ENCODE measurements at places on chromosomes 12 and 14.

DNA sequence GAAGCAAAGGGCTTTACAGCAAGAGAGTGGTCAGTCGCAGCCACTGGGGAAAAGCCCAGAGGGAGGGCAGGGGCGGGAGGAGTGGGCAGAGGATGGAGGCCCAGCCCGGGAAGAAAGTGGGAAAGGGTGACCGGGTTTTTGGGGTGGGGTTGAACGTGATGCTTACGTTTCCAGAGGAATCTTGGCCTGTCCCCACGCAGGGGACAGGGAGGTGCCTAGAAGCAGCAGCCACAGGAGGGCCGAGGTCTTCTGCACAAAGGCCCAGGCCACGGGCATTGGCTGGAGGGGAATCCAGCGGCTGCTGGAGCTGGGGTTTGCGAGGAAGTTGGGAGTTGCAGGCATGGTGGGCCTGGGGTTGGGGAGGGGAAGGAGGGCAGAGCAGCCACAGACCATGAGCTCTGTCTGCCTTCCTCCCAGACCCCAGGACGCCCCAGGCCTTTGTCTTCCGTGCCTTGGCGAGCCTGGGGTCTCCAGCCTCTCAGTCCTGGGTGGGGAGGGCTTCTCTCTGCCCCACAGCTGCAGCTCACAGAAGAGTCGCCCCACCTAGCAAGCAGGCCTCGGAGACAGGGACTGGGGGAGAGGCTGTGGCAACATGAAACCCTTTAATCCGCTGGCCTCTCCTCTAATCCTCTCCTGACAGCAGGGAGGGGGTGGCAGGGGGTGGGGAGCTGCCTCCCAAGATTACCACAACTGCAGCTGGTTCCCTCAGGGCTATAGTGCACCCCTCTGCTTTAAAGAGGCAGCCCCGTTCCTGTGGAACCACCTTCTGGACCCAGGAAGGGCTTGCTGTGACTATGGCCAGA is at the start of gene CACNA2D4:
Gene CACNA2D4, minus strand, starts transcription at position 572 of the 803 bp plus-strand sequence. Its CDS starts 179 bp downstream, at position 393.
- DNase-seq = peak; percentile 2

DNA sequence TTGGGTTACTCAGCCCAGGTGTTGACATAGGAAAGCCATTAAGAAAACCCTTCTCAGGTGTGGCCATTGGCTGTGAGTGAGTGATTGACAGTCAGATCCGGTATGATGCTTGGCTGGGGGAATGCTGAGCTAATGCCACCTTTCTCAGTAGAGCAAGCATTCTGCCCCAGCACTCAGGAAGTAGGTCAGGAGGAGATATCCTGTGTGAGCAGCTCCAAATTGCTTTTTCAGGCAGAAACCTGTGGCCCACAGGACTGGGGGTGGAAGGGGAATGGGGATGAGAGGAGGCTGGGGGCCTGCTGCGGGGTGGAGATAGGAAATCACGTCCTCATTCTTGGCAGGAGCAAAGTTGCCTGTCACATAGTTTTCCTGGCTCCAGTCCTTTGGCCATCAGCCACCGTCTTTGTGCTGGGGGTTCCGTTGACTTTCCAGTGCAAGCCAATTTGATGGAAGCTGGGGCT is 55.7 kb downstream of the NINJ2 start:
- DNase-seq = no peak

DNA sequence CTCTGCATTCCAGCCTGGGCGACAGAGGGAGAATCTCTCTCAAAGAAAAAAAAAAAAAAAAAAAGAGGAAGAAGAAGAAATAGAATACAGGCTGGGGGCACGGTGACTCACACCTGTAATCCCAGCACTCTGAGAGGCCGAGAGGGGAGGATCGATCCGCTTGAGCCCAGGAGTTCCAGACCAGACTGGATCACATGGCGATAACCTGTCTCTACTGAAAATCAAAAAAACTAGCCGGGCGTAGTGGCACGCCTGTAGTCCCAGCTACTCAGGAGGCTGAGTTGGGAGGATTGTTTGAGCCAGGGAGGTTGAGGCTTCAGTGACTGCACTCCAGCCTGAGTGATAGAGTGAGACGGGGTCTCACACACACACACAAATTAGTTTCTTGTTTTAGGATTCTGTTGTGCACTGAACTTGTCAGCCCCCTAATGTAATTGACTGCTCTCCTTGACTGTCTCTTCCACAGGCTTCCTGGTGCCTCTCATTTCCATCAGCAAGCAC is 963 bp upstream of the TINF2 start:
- no peak for DNase-seq

GRCh38 chr12:132451172-132451835 is 38.6 kb upstream of the FBRSL1 start:
- DNase-seq = no peak

DNA sequence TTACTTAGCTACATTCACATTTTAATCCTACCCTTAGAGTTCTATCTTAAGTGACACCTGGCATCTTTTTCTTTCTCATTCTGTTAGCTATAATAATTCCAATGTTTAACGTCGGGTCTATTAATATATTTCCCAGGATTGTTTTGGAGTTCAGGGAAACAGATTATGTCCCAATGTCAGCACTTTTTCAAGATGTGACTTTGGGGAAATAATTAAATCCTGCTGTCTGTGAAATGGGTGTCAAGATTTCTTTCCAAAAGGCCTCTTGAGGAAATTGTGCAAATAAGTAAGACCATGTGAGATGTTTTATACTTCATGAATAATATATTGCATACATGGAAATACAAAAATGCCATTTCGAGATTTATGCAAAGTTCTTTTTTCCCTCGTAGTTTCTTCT is 887.6 kb upstream of the SEL1L start:
- DNase-seq = no peak

DNA sequence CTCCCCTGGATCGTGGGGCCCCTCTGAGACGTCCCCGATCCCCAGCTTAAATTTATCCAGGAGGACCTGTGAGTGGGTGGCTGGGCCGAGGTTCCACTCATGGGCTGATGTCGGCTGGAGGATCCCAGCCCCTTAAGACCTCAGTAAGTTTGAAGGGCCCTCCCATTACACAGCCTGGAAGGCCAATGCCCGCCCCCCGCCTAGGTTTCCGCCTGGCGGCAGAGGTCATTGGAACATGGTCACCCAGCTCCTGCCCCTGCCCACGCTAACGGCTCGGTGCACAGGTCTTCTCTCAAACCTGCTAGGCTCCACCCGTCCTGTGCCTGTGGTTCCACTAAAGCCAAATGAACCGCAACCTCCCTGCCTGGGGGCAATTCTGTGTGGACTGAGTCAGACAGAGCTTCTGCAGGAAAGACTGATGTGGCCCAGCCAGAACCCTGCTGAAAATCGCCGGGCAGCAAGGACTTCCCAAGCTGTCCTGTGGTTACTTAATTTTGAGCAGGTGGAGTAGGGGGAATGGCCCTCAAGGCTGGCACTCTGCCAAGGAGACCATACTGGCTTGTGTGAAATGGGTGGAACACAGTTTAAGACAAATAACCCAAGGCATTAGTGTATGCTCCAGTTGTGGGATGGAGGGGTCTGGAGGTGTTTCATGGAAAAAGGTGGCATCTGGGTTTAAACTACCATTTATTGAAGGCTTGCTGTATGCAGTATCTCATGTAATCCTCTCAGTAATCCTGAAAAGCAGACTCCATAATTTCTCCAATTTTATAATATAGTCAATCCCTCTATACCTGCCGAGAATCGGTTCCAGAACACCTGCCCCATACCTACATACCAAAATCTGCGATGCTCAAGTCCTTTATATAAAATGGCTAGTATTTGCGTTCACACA is 903 bp upstream of the NT5DC3 start:
- peak; percentile 9 for DNase-seq

GRCh38 chr14:26594756-26595545 is 2.9 kb downstream of the NOVA1 start:
- no peak for DNase-seq

- peak; percentile 89 for DNase-seq
Observed at GRCh38 chr14:50003213-50004021, 110.5 kb downstream of the ARF6 start.

DNA sequence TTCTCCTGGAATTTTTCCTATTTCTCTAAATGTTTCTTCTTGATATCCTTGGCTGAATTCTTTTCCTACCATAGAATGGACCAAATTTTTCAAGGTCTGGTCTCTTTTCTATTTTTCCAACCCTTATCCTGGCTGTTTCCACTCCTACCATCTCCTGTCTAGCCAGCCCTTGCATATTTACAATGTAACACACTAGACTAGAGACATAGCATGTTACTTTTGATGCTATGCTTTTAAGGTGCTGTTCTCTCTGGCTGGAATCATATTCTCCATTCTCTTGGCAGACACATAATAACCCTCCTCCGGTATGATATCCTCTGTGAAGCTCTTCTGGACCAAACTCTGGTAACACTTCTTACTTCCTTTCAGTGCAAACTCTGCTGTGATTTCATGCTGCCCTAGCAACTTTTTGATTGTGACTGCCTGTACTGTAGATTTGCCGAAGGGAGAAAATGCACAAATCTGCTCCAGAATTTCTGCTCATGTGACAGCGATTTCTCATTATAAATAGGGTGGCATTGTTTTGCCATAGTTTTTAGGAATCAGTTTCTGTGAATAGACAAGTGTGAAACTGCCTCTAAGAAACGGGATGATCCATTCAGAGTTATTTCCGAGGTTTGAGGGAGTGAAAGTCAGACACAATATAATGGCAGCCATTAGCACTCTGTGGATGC is 284.4 kb downstream of the MDGA2 start:
- DNase-seq = no peak

GRCh38 chr12:122839907-122840554 is 4.8 kb downstream of the HIP1R start:
- no peak for DNase-seq

DNA sequence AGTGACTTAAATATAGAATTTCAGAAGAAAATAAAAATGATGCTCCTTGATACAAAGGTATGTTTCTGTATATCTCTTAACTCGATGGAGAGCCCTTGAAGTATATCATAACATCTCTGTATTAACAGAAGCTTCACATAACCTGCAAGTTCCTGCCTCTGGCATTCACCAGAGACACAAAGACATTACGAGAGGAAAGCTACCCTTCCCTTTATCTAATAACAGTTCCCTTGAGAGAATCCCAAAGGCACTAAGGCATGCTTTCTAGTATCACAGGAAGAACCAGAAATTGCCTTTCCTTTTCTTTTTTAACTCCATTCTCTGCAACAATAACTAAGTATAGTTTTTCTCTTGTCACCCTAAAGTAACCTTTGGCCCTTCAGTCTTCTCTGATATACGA is 164.5 kb downstream of the MGAT4C start:
- DNase-seq = no peak

- no peak for DNase-seq
Observed at GRCh38 chr12:131383291-131383690, 327.6 kb upstream of the SFSWAP start.

DNA sequence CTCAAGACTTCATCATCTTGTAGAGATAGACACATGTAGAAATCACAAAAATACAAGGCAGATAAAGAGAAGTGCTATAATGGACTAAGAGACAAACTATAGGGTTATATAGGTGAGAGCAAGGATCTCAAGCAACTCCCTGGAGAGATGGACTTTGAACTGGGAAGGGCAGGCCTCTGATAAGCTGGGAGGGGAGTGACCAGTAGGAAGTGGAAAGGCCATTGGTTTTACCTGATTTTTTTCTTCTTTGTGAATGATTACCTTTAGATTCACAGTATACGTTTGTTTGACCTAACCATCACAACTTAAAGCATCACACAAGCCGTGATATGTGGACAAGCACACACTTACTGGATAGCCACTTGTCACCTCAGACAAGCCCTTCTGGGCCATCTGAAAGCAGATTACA is 5.2 kb upstream of the TEP1 start:
- no peak for DNase-seq

DNA sequence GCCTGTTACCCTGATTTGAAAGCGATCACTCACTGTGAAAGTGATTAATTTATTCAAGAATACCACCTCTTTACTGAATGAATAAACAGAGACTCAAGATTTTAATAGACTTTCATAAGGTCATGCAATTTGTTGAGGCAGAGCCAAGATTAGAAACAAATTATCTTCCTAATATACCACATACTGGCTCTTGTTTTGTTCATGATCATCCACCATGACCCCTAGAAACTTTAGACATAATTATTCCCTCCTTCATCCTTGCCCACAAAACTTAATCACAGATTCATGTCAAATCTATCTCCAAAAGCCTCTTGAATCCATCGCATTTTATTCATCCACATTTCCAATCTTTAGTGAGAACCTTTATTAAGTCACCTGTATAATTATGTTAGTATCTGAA is 152.3 kb downstream of the ATXN7L3B start:
- no peak for DNase-seq

DNA sequence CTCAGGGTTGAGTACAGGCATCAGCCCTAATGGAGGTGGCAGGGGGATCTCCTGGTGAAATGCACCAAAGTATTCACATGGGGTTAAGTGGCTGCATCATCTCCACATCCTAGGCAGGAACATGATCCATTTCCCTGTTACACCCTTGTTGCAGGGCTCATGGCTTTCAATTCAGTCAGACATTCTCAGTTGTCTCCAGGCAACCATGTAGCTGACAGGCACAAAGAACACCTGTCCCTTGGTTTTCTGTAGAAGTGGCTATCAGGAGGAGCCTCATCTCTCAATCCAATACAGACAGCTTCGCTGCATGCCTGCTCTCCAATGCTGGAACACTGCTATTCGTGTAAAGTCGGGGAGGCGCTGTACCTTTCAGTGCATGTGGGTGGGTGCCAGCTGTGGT is 299.0 kb upstream of the FOXG1 start:
- no peak for DNase-seq

- DNase-seq = no peak
Observed at GRCh38 chr12:11822081-11822834, 172.8 kb downstream of the ETV6 start.

DNA sequence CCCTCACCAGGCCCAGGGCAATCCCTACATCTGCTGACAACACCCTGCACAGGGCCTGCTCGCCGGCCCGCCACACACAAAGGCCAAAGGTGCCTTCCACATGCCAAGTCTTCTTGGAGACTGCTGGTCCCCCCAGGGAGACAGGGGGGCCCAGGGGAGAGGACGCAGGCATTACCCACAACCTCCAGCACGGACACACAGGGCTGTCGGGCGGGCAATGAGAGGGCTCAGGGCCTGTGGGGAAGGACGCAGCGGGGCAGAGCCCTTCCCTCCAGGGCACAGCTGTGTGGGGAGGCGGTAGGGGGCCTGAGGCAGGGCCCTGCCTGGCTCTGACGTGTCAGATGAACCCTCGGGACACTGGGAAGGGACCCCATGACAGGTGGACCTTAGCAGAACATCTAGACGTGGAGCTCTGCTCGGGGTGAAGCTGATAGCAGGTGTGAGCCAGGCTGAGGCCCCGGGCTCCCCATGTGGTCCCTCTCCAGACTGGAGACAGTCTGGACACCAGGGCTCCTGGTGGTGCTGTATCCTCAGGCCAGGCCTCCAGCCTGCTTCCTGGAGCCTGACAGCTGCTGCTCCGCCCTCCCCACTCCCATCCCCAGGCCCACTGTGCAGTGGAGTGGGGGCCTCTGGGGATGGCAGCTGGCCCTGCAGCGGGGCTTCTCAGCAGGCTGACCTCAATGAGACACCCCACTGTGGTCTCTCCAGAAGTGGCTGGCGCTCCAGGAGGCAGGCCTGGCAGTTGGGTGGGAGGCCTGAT is 31.6 kb upstream of the NUDT14 start:
- no peak for DNase-seq

GRCh38 chr14:60197629-60198303 is 32.6 kb upstream of the DHRS7 start:
- DNase-seq = no peak
